M059J (cell line): ENCODE measurements at places on chromosomes 3 and 15. TPM values are rescaled to one million over a fixed set of nuclear protein-coding genes. Genes with fewer than 3 reads are reported as not detected.

The CAND2 gene
- 1.5 and 4.0 TPM in 2 replicates for total RNA-seq

The ISLR2 gene
- total RNA-seq, result 0.17 TPM in 1 of 2 replicates, not detected in the other

GRCh38 chr3:142298626-142299025, 73.2 kb upstream of the GK5 start:
- DNase-seq, result no peak

DNA sequence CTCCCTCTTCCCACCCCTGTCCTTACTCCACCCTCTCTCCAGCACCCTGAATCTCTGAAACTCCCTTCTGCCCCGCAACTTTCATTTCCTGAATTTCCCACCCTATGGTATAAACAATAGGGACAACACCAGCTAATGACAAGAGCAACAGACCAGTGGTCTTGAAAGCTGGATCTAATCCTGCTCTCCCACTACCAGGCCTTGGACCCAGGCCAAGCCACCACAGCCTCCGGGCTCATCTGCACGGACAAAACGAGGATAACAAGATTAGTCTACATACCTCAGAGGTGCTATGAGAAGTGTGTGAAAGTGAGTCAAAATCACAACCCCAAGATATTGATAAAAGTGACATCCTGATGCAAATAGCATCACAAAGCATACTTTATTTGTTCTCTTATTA, 128.6 kb downstream of the ERC2 start:
- no peak for DNase-seq

GRCh38 chr15:70214941-70215635, 117.4 kb upstream of the TLE3 start:
- DNase-seq, result no peak

GRCh38 chr3:122745369-122746021, 48.1 kb downstream of the HSPBAP1 start:
- peak; percentile 25 for DNase-seq

GRCh38 chr3:49198161-49198560, 26.8 kb downstream of the KLHDC8B start:
- DNase-seq, result no peak

GRCh38 chr3:27507111-27507510, 22.9 kb upstream of the SLC4A7 start:
- DNase-seq, result no peak
